Memory B cell (primary cell): ENCODE measurements at places on chromosomes 3 and 15.
A peak's percentile ranks its signal among the peaks of the same experiment; 100 is the strongest.

- peak; percentile 77 for DNase-seq
Observed at GRCh38 chr3:158097593-158098308, 8.5 kb downstream of the SHOX2 start.

- DNase-seq: no peak
Observed at GRCh38 chr3:50873376-50874157, 198.8 kb downstream of the DOCK3 start.

DNA sequence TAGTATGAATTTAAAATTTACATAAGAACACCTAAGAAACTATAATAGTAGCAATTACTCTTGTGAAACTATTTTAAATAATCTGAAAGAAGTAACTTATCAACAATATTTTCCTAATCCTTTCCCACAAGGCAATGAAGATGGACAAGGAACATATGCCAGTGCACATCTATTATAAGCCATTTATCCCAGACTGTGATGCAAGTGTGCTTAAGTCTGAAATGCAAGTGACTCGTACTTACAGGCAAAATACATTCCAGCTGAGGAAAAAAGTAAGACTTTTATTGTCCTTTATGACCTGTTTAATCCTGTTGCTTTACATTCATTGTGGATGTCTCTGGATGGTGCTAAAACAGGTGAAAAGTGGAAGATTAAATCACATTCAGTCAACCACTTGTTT, 709.4 kb downstream of the ZNF385D start:
- DNase-seq: no peak

DNA sequence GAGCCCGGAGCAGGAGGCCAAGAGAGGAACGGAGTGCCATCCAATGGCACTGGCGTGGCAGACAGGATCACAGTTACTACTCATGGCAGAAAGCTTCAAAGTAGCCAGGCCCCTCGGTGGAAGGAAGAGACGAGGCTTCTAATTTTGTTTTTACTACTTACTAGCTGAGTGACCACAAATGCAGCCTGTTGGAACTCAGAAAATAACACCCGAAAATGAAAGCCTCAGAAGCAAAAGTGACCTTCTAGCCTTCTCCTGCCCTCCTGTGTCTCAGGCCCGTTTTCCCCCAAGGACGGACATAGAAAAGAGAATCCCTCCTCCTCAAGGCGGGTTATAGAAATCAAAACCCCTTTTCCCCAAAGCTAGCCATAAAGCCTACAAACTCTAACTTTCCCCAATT, 9.9 kb upstream of the STRA6 start:
- no peak for DNase-seq

GRCh38 chr3:126835472-126836219, 131.6 kb downstream of the CHCHD6 start:
- DNase-seq: no peak

DNA sequence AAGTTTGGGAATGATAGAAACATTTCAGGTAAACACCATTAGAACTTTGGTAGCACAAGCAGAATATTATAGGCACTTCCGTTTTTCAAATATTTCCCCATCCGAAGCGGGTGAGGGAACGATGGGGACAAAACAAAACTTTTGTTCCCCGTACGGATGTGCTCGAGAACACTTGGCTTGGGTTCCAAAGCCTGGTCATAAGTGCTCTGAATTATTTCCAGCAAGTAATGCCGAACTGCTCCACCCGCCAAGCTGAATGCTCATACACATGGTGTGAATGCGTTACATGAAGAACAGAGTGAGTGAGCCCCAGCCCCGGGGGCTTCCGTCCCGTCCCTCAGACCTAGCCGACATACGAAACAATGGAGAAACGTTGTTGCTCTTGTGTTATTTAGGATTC, 438.2 kb upstream of the ARRDC4 start:
- no peak for DNase-seq

DNA sequence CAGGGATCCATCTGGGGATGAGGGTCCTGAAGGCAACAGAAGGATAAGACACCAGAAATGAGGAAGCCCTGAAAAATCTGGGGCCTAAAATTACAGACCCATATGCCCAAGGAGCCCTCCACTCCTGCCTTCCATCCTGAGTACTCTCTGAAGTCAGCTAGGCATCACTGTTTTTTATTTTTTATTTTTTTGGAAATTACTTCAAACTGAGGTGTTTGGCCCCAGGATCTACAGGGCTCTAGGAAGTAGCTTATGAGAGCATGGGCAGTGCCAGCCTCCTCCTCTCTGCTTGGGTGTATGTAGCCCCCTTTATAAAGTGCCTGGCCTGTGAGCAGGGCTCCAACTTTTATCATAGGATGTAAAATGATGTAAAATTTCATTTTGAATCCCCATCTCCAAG, 7.9 kb downstream of the EPB42 start:
- DNase-seq: no peak

GRCh38 chr3:129956936-129957335, 17.6 kb upstream of the TRH start:
- no peak for DNase-seq

DNA sequence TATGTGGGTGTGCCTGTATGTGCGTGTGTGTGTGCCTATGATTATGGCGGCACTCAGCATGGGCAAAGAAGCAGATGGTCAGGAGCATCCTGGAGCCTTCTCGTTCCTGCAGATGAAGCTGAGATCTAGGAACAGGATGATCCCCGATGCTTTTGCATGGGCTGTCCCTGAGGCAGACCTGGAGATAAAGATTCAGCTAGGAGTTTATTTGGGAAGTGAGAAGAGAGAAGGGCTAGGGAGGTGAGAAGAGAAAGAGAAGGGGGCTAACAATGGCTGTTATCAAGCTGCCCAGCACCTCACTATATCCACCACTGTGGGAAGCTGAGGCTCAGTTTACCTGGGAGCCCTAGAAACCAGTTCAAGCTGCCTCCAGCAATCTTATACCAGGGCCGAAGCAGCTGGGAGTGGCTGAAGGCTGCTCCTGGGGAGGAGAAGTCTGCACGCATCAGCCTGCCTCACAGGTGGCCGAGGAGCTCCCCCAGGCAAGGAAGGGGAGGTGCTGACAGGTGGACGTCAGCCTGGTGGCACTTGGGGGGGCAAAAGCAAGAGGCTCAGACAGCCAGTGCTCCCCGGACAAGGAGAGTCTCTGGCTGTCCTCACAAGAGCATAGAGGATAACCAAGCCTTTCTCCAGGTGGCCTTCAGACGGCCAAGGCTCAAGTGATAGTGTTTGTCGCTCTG, 94.0 kb upstream of the IQSEC1 start:
- no peak for DNase-seq

- no peak for DNase-seq
Observed at GRCh38 chr3:70856414-70857162, 544.1 kb upstream of the MDFIC2 start.

- DNase-seq: no peak
Observed at GRCh38 chr15:93543093-93543492, 454.1 kb upstream of the RGMA start.

- no peak for DNase-seq
Observed at GRCh38 chr3:176208283-176208682, 989.0 kb downstream of the TBL1XR1 start.

DNA sequence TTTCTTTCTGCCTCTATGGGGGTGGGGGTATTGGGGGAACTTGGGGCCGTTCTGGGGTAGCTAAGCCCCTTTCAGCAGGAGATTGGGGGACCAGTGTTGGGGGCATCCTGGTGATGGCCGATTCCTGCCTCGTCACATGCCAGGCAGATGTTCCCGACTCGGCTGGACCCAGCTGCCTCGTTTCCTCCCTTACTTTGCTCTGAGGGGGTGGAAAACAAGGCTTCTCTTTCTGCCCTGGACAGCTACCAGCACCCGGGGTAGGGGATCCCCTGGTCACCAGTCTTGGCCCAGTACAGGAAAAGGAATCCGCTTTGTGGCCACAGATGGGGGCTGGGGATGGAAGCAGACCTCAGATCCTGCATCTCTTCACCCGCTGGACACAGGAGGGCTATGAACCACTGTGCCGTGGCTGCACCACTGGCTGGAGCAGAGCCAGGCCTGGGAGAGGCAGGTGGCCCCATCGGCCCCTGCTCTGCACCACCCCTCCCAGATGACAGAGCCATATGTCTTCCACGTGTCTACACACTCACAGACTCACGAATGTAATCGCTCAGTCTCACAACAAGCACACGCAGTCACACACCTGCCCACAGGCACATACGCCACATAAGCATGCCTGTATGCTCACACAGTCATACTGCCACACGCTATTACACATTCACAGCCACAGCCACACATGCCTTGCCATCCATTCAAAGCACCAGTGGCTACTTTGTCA, 12.4 kb downstream of the SNX33 start:
- DNase-seq: no peak

- no peak for DNase-seq
Observed at GRCh38 chr3:117550766-117551165, 841.2 kb downstream of the TUSC7 start.

DNA sequence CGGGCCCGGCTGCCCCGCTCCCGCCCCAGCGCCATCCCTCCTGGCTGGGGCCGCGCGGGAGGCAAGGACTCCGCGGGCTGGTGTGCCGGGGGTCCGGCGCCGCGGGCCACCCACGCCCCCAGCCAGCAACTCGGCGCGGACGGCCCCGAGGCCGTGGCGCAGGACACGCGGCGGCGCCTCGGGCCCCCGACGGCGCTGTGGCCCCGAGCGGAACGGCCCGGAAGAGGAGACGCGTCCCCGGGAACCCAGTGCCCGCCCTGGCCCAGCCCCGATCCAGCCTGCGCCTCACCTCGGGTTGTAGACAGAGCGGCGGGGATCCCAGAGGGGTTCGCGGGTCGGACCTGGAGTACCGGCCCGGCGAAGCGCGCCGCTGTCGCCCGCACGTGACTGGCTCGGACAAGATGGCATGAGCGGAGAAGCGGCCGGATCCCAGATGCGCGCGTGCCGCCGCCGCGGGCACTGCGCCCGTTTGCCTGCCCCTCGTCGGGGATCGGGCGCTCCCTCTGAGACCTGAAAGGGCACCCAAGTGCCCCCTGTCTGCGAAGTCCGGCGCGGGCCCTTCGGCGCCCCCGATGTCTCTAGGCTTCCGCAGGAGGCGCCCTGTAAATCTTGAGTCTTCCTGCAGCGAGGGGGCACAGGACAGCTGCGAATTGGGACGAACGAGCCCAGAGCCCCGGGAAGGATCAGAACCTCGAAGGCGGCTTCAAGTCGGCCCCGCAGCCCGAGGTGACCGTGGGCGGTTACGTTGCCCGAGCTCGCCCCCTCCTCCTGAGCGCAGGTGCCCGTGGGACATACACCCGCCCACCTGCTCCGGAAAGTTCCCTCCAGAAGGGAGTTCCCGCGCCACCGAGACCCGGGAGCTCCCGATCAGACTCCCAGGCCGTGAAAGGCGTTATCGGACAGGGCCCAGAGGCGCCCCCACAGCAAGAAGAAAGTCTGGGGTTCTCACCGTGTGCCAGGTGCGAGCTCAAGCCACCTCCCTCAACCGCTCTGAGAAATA, 598 bp upstream of the SFMBT1 start:
- DNase-seq: peak; percentile 80

GRCh38 chr3:36911990-36912804, 32.7 kb downstream of the TRANK1 start:
- DNase-seq: no peak

GRCh38 chr15:89452330-89452836, 44.0 kb downstream of the RHCG start:
- DNase-seq: no peak

GRCh38 chr3:10766049-10766705, 49.9 kb upstream of the SLC6A11 start:
- no peak for DNase-seq

GRCh38 chr3:113615976-113616375, 80.5 kb downstream of the USF3 start:
- DNase-seq: no peak

DNA sequence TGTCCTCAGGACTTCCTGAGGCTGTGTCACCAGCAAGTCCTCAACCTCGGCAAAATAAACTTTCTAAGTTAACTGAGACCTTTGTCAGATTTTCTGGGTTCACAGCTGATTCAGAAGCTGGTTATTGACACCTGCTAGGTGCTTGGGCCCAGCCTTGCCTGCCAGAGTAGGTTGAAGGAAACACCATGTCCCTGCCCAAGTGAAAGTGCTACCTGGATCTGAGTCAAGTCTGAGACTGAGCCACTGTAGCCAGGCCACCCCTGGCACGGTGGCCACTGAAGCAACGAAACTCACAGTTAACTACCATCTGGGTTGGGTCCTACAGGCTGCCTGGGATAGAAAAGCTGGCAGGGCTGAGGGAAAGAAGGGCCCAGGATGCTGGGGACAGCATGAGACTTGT, 8.2 kb downstream of the HYAL2 start:
- no peak for DNase-seq

GRCh38 chr15:86300390-86301125, 220.9 kb downstream of the AGBL1 start:
- DNase-seq: no peak

- DNase-seq: no peak
Observed at GRCh38 chr3:133655731-133656515, 5.8 kb downstream of the TOPBP1 start.

- DNase-seq: no peak
Observed at GRCh38 chr3:193014902-193015301, 97.2 kb upstream of the MB21D2 start.

GRCh38 chr15:68888419-68888818, 41.9 kb upstream of the SPESP1 start:
- no peak for DNase-seq

GRCh38 chr3:10108091-10108490, at the start of gene FANCD2OS:
Gene FANCD2OS, minus strand, starts transcription at chr3:10108255. Its CDS starts 3,481 bp downstream, at chr3:10104774.
- DNase-seq: no peak

GRCh38 chr15:52680761-52681160, 1.6 kb upstream of the ATOSA start:
- DNase-seq: no peak

GRCh38 chr3:196219194-196219969, 3.0 kb downstream of the SLC51A start:
- DNase-seq: peak; percentile 39

DNA sequence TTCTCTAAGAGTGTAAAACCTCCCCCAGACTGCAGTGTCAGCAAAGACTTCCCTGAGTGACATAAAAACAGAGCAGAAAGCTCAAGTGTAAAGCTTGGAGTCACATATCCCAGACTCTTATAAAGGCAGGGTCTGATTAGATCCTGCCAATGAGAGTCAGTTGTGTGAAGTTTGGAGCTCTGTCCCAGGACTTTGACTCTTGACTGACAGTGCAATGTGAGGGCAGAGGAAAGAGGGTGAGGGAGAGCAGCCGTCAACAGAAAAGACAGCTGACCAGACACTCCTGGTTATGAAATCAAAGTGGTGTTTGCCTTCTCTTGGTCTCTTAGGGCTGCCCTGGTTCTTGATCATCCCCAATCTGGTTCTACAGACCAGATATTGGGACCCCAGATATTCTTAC, 393.2 kb downstream of the ERC2 start:
- no peak for DNase-seq

- no peak for DNase-seq
Observed at GRCh38 chr15:32218666-32219065, 184.4 kb downstream of the GOLGA8K start.
